Activated CD4-positive, alpha-beta T cell treated with anti-CD3 and anti-CD28 coated beads, Interleukin-2, amount 10 ng/mL, durations not matched to agents 24 days and 14 days (primary cell): ENCODE measurements at places on chromosomes 6 and 20. TPM values are rescaled to one million over a fixed set of nuclear protein-coding genes. Genes with fewer than 3 reads are reported as not detected.

- no peak for DNase-seq
- no peaks in the 10 kb centered on the region for H3K36me3 ChIP-seq
- H3K4me3 ChIP-seq: no peak overlapping the region
- no peaks in the 10 kb centered on the region for H3K27me3 ChIP-seq
- no peak overlapping the region for H3K27ac ChIP-seq
These were observed 290.3 kb downstream of the UBE3D start for GRCh38 chr6:82775361-82775760.

DNA sequence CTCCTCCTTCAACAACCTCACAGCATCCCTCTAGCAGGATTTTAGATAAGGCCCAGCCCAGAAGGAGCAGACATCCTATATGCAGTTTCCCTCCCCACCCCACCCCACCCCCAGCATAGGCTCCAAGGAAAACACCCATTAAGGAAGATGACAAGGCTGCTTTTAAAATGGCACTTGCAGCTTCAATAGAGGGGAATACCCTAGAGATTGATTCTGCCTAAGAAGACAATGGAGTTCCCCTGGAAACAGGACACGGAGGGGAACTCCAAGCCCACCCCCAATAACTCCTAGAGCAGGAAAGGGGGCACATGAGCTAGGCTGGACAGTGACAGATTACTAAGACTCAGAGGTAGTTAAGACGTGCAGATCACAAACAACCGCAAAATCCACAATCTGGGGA, 34.7 kb downstream of the CPNE5 start:
- no peak overlapping the region for H3K4me3 ChIP-seq
- no peaks in the 10 kb centered on the region for H3K4me1 ChIP-seq
- H3K27ac ChIP-seq: no peak overlapping the region
- no peaks in the 10 kb centered on the region for H3K36me3 ChIP-seq

GRCh38 chr20:35823937-35824336, 52.1 kb downstream of the PHF20 start:
- H3K4me3 ChIP-seq: no peak overlapping the region
- no peak for DNase-seq
- no peaks in the 10 kb centered on the region for H3K27me3 ChIP-seq
- H3K4me1 ChIP-seq: peaks cover 19% of the 10 kb centered on the region
- H3K27ac ChIP-seq: no peak overlapping the region

- no peak overlapping the region for H3K27ac ChIP-seq
- no peak overlapping the region for H3K4me3 ChIP-seq
- no peaks in the 10 kb centered on the region for H3K36me3 ChIP-seq
- peaks cover 66% of the 10 kb centered on the region for H3K27me3 ChIP-seq
- DNase-seq: no peak
- no peaks in the 10 kb centered on the region for H3K4me1 ChIP-seq
These were observed 55.1 kb downstream of the IL20RA start for GRCh38 chr6:136989571-136990241.

- peak overlapping the region; percentile 86 for H3K4me3 ChIP-seq
These were observed 1.3 kb downstream of the CARMIL1 start for GRCh38 chr6:25280344-25281074.

DNA sequence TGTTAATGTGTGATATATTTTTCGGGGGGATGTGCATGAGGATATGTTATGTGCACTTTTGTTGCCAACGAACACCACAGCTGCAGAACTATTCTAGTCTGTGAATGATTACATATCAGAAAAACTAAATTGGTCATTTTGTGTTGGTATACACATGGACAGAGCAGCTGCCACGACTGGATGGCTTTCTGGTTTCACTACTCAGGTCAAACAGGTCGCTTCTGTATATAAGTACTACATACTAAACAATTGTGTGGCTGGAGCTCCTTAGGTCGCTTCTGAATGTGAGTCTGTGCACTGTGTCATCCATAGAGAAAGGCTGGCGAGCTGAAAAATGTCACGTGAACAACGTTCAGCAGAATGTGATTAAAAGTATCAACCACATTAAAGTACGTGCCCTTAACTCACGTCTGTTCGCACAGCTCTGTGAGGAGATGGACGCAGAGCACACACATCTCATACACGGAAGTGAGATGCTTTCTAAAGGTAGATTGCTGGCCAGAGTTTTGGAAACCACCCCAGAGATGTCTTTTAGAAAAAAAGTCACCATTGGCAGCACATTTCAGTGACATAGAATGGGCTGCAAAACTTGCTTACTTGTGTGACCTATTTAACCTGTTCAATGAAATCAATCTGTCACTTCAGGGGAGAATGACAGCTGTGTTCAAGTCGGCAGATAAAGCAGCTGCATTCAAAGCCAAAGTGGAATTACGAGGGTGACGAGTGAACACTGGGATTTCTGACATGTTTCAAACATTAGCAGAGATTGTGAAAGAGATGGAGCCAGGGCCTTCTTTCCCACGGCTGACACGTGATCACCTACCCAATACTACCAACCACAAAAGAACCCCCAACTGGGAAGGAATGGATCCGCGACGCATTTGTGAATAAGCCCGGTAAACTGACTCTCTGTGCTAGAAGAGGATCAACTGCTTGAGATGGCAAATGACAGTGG, 176.6 kb downstream of the PDE10A start:
- H3K27me3 ChIP-seq: no peaks in the 10 kb centered on the region
- H3K4me1 ChIP-seq: no peaks in the 10 kb centered on the region
- no peak for DNase-seq
- H3K27ac ChIP-seq: no peak overlapping the region
- no peaks in the 10 kb centered on the region for H3K36me3 ChIP-seq
- no peak overlapping the region for H3K4me3 ChIP-seq

DNA sequence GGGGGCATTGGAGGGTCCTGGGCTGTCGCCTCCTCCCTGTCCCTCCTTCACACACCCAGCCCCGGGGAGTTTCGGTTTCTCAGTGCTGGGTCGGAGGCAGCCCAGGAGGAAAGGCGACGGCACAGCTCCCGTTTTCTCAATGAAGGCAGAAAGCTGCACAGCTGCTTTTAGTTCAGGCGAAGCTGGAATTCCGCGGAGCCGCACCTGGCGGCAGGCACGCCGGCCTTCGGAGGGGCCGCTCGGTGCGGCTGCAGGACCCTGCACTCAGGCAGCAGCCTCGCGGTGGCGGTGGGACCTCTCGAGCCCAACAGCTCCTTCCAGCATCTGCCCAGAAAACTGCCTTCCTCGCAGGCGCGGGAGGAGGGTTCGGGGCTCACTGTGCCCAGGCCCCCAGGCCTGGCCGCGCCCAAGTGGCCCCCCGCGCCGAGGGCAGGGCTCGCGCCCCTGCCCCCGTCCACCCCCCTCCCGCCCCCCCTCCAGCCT, 4.6 kb downstream of the FOXQ1 start:
- peaks cover 12% of the 10 kb centered on the region for H3K4me1 ChIP-seq
- H3K36me3 ChIP-seq: peaks cover 4% of the 10 kb centered on the region
- peak; percentile 68 for DNase-seq
- H3K4me3 ChIP-seq: no peak overlapping the region
- H3K27me3 ChIP-seq: peaks cover 36% of the 10 kb centered on the region
- no peak overlapping the region for H3K27ac ChIP-seq

GRCh38 chr6:157096522-157096921, 226.8 kb downstream of the TMEM242 start:
- peaks cover 33% of the 10 kb centered on the region for H3K4me1 ChIP-seq
- no peak overlapping the region for H3K27ac ChIP-seq

GRCh38 chr20:21052686-21053001, 53.5 kb downstream of the LINC00237 start:
- H3K27me3 ChIP-seq: peaks cover 13% of the 10 kb centered on the region
- peak; percentile 44 for DNase-seq
- no peak overlapping the region for H3K27ac ChIP-seq
- H3K4me3 ChIP-seq: no peak overlapping the region
- H3K36me3 ChIP-seq: no peaks in the 10 kb centered on the region
- no peaks in the 10 kb centered on the region for H3K4me1 ChIP-seq

DNA sequence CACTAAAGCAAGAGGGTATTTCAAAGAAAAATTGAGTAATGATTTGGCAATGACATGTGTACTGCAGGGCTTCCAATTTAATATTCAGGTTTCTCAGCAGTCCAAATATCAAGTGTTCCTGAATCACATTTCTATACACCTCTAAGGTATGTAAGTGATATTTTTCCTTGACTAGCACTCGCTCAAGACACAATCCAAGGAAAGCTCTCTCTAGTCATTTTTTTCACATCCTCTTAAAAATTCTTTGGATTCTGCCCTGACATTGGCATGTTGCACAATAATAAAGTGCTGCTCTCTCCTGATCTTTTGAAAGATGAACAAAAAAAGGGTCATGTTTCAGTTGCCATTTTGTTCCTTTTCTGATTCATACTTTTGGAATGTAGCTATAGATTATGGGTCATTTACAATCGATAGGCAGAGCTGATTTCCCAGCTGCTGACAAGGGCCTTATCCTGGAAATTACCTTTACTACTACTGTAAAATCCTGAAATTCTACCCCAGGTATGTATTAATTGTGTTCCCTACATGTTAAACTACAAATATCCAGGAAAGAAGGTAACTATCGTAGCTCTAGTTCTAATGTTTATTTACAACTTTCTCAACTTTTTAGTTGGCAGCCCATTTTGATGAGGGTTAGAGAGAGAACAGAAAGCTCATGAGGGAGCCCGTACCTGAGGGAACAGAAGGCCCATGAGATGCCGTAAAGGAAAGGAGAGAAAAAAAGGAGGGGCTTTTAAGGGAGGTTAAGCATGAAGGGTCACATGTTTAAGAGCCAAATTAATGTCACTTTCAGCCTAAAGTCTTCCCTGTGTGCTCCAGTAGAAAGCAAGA, 22.2 kb upstream of the ADGRG6 start:
- no peak for DNase-seq
- no peak overlapping the region for H3K27ac ChIP-seq
- H3K27me3 ChIP-seq: peaks cover 8% of the 10 kb centered on the region
- no peak overlapping the region for H3K4me3 ChIP-seq

GRCh38 chr6:16901782-16902181, 140.5 kb upstream of the ATXN1 start:
- H3K27me3 ChIP-seq: peaks cover 23% of the 10 kb centered on the region
- no peak for DNase-seq
- H3K27ac ChIP-seq: no peak overlapping the region

GRCh38 chr6:169905041-169905807, 153.8 kb downstream of the ERMARD start:
- no peaks in the 10 kb centered on the region for H3K4me1 ChIP-seq
- no peaks in the 10 kb centered on the region for H3K36me3 ChIP-seq
- H3K27me3 ChIP-seq: no peaks in the 10 kb centered on the region

DNA sequence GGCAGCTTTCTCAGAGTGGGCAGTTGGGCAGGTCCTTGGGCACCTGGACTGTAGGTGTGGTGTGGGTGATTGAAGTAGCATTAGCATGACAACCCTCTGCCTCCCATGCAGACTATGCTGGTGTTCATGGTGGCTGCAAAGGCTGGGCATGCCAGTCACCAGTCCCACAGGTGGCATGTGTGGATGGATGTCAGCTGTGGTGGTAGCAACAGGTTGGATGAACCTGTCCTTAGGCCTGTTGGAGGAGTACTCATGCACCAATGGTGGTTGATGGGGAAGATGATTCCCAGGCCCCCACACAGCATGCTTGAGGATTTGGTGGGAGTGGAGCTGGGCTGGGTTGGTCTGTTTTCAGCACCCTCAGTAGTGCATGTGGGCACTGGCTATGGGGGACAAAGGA, 251.1 kb downstream of the PAX1 start:
- no peak for DNase-seq
- no peaks in the 10 kb centered on the region for H3K36me3 ChIP-seq
- H3K4me1 ChIP-seq: no peaks in the 10 kb centered on the region
- H3K4me3 ChIP-seq: no peak overlapping the region
- no peaks in the 10 kb centered on the region for H3K27me3 ChIP-seq

DNA sequence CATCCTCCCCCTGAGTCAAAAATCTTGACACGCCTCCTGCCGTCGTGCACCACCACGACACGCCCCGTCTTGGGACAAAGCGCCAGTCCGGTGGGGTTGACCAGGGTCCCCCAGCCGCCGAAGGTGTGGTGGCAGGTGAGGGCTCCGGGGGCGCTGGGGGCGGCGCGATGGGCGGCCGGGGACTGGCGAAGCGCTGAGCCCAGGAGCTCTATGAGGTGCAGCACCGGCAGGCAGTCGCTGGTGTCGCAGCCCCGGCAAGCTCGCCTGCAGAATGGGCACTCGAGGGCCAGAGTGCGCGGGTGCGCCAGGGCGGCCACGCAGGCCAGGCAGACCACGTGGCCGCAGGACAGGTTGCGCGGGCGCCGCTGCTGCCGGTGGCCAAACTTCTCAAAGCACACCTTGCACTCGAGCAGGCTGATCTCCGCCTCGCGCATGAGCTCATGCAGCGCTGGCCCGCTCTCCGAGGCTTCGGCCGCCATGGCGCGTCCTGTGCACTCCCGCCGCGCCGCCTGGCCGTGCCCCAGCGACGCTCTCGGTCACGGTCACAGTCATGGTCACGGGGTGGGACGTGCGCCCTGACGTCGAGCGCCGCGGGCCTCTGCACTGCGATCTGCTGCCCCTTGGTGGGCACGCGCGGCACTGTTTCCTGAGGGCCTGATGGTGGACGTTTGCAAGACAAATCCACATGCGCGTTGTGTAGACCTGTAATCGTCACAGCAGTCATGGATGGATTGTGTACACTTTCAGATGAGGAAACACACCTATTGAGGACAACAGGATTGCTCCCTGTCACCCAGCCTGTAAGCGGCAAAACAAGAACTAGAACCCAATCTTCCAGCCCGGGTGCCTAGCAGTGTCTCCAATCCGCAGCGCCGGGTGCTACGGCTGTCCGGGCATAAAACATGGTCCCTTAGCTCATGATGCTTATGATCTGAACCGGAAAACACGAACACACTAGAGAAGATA, at the start of gene NHLRC1:
Gene NHLRC1 (minus strand): TSS at position 550 of the 966 bp plus-strand sequence. CDS start 71 bp downstream, at position 479.
- H3K27ac ChIP-seq: peak within 1 kb of the TSS; percentile 8
- no peaks in the 10 kb centered on the region for H3K36me3 ChIP-seq
- H3K4me3 ChIP-seq: peak within 1 kb of the TSS; percentile 85
- peak; percentile 91 for DNase-seq
- H3K27me3 ChIP-seq: peaks cover 61% of the 10 kb centered on the region

DNA sequence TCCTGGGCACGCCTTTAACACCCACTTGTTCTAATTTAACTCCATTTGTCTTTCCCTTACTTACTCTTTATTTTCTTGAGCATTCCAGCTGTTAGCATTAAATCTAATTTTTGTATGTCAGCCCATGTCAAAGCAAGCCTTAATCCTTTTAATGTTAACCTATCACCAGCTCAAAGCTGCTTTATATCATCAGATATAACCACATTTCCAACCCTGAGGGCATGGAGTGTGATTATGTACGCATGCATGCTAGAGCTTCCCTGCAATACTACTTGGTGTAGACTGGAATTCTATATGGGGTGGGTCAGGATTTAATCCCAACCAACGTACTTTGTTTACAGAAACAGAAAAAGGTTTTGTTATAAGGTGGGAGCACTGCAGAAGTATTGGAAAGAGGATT, 139.4 kb upstream of the HMGN3 start:
- peaks cover 4% of the 10 kb centered on the region for H3K4me1 ChIP-seq
- no peak overlapping the region for H3K4me3 ChIP-seq
- H3K36me3 ChIP-seq: no peaks in the 10 kb centered on the region
- no peak overlapping the region for H3K27ac ChIP-seq
- peaks cover 8% of the 10 kb centered on the region for H3K27me3 ChIP-seq

HLA-DQB2 gene
- 0.28 and 0.72 TPM in 2 replicates for total RNA-seq

ISM1 gene
- total RNA-seq: 5.3 and 5.4 TPM in 2 replicates

B4GALT5 gene
- 39.0 and 39.1 TPM in 2 replicates for total RNA-seq

PPP1R14C gene
- 0.19 and 0.21 TPM in 2 replicates for total RNA-seq

CRISP2 gene
- total RNA-seq: not detected in 2 replicates

TGM3 gene
- total RNA-seq: not detected in 2 replicates

TRERF1 gene
- total RNA-seq: 37.0 and 37.3 TPM in 2 replicates
